ENCODE measurements at places on chromosomes 5 and 9.

DNA sequence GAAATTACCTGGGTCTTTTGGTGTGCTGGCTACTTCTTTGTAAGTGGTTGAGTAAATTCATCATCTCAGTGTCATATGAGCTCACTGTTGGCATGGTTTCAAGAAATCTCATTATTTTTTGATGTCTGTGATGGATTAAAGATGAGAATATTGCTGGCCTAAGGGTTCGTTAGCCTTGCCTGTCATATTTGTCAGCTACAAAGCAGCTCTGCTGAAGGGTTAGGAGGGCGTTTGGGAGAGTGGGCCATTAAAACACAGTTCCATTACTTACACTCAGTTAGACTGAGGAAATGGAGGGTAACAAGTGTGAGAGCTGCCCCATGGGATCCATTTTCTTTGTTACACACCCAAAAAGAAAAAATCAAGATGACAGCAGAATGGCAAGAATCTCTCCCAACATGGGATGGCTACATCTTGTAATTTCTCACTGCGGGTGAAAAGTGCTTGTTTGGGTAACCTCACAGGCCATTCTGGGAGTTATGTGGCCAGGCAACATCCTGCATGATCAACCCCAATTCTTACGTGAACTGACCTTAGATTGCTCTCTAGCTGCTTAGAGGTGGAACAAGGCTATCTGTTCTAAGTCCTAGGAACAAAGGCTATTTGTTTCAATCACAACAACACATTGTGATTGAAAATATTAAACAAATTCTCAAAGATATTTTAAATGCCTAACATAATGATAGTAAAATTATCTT, 609.5 kb upstream of the RGMB start:
- no peak for DNase-seq

- no peak for DNase-seq
Measured at GRCh38 chr9:93898502-93899426, 56.4 kb downstream of the BARX1 start.

GRCh38 chr5:10831419-10831818, 70.4 kb upstream of the DAP start:
- DNase-seq, result no peak

- DNase-seq, result no peak
Measured at GRCh38 chr9:130352586-130353285, 87.2 kb downstream of the HMCN2 start.

Data from glomerular endothelial cell (primary cell).